ENCODE measurements at places on chromosomes 2 and 18. TPM values are rescaled to one million over a fixed set of nuclear protein-coding genes. Genes with fewer than 3 reads are reported as not detected.

The POTEI gene
- polyA plus RNA-seq = 0.01 TPM

The ELAC1 gene
- 7.5 TPM for polyA plus RNA-seq

The TMEM37 gene
- 43.2 TPM for polyA plus RNA-seq

The ASXL2 gene
- 14.7 TPM for polyA plus RNA-seq

The NEMP2 gene
- 4.3 TPM for polyA plus RNA-seq
